ENCODE measurements at places on chromosomes 13 and 19. TPM values are rescaled to one million over a fixed set of nuclear protein-coding genes. Genes with fewer than 3 reads are reported as not detected.
A peak's percentile ranks its signal among the peaks of the same experiment; 100 is the strongest.

ATP11A gene
- 72.0 TPM for total RNA-seq

DNA sequence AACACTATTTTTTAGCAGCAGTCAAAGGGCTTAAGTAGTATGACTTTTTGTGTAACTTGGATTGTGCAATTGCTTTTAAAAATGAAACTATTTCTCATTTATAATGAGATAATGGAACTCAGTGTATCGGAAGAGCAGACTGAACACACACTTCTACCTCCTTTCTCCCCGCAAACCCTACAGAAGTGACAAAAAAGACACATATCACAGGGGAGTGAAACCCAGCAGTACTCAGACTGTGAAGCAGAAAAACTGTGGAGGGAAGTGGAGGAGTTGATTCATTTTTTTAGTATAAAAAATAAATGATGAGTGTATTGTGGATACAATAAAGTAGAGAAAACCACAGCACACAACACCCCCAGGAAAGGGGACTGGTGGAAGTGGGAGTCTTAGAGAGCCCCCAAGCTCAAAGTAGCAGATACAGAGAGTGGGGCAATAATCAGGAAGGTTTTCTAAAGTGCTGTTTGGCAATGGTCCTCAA lies 9.7 kb downstream of the LPAR6 start:
- DNase-seq = peak; percentile 37

DNA sequence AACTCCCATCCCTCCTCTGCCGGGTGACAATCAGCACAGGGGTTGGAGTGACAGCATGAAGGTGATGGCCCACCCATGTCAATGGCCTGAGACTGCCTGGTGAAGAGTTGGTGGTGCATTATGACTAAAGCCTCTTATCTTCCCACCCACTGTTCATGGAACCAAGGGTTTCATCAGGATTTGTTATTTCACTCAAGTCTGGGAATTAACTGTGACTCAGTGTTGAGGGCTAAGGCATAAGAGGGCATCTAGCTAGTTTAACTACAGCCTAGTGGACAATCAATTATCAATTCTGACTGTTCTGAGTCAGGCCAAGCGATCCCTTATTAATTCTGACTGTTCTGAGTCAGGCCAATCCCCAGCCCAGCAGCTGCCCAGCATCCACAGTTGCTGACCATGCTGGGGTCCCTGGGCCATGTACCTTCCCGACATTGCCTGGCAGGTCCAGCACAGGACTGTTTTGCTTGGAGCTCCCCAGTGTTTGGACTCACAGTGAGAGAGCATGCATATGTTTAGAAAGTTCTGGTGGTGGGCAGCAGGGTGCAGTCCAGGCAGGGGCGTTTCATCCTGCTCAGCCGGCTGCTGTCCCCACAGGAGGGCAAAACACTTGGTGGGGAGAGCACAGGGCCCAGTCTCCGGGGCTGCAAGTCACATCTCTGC lies 65.5 kb downstream of the RASL11A start:
- DNase-seq = no peak

GRCh38 chr19:1122972-1123363 lies 19.2 kb downstream of the GPX4 start:
- peak; percentile 36 for DNase-seq

- DNase-seq = no peak
Measured at GRCh38 chr19:5035105-5035761, 66.3 kb downstream of the KDM4B start.

DNA sequence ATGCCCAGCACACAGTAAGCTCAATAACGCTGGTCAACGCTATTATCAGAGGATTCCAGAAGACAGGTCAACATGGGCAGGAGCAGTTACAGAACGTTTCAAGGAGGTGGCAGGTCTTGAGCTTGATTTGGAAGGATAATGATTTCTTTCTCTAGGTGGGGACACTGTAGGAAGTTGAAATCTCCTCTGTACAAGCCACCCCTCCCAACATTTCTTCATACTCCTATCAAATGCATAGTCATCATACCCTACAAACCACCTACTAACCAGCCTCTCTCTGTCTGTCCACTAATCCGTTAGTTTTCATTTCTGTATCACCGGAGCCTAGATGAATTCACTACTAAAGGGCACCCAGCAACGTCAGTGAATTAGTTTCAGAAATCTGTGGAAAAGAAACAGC lies 1.3 kb downstream of the ATP7B start:
- no peak for DNase-seq

DNA sequence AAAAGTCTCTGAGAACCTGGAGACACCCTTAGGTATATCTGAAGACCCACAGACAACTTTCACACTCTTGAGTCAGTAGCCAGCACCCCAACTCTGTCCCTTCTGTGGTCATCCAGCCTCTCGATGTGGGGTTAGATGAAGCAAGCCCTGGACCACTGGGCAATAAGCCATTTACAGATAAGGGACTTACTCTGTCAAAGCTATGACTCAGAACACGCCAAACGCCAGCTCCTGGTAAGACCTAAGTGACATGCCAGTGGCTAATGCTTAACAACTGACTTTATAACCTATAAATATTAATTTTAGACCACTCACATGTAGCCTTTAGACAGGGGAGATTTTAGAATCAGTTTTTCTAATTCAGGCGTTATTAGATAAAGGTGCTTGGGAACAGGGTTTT lies 85.7 kb downstream of the SHISA2 start:
- DNase-seq = no peak

Measured in activated T-helper 2 cell treated with anti-CD3 and anti-CD28 coated beads, Interferon-gamma antibody, Interleukin-2, Interleukin-4, amounts not matched to agents 10 μg/mL and 5 μg/mL and 100 μg/mL, durations not matched to agents 14 hours and 24 hours and 36 hours (primary cell).